ENCODE measurements at places on chromosomes 2 and 18.

DNA sequence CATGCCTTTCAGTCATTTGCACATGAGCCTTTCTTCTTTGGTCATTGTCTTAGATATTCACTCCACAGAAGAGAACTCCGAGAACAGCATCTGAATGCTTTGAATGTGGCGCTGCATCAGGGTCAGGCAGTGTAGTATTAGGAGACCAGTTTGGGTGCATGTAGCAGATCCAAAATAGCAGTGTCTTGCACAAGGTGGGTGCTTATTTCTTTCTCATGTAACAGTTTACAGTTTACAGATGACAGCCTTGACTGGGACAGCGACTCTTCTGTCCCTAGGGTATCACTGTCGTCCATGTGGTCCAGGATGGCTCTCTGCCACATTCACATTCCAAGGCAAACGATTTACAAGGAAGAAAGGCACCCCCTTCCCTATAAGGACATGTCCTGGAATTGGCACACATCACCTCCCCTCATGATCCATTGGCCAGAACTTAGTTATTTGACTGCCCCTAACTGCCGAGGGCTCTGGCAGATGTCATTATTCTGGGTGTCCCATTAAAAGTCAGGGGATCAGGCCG lies 101.0 kb downstream of the STPG4 start:
- DNase-seq, result no peak

DNA sequence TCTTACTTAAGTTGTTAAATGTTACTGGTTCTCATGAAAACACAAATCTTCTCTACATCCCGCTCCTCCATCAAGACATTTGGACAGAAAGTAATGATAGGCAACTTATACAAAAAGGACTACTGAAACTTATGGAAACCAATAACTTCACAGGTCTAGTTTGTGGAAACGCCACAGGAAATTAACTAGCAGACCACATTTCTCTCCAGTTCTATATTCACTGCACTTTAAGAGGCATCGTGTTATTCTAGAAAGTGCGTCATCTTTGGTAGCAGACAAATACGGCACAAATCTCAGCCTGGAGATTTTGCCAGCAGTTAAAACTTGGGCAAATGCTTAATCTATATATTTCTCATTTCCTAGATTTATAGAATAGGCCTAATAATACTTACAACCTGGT lies 164.3 kb downstream of the EPHA4 start:
- DNase-seq, result no peak

- no peak for DNase-seq
Observed at GRCh38 chr18:11849279-11849678, 1.9 kb upstream of the CHMP1B start.

DNA sequence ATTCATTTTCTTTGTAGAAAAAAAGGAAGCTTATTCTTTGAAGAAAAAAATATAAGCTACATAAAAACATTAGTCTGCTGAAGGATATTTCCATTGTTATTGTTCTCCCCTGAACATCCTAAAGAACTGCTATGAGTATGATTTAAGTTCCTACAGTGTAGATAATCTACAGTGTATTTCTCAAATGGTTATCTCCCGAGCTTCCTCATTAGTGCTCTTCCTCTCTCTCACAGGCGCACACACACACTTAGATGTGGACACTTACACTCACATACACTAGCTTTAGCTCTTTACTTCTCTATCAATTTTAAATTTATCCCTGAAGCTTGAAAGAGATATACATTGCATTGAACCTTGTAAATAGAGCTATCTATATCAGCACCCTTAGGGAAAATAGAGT lies 681.0 kb downstream of the KCNJ3 start:
- DNase-seq, result no peak

DNA sequence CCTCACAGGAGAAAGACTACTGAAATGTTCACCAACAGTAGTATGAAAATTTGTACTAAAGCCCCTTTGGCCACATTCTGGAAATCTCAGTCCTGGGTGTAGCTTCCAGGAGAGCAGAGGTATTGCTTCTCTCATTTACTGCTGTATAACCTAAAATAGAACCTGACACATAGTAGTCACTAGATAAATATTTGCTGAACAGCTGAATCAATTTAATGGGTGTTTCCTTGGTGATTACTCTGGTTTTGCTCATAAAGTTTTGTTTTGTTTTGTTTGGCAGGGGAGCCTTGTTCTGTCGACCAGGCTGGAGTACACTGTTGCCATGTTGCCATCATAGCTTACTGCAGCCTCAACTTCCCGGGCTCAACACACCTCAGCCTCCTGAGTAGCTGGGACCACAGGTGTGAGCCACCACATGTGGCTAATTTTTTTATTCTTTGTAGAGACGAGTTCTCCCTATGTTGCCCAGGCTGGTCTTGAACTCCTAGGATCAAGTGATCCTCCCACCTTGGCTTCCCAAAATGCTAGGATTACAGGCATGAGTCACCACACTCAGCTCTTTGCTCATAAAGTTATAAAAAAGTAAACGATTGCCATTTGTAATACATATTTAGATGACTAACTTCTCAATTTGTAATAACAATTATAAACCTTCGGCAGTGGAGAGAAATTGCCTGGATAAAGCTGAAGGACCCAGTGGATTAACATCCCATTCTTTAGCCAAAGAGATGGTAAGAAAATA lies 11.5 kb upstream of the PARD3B start:
- DNase-seq, result no peak

DNA sequence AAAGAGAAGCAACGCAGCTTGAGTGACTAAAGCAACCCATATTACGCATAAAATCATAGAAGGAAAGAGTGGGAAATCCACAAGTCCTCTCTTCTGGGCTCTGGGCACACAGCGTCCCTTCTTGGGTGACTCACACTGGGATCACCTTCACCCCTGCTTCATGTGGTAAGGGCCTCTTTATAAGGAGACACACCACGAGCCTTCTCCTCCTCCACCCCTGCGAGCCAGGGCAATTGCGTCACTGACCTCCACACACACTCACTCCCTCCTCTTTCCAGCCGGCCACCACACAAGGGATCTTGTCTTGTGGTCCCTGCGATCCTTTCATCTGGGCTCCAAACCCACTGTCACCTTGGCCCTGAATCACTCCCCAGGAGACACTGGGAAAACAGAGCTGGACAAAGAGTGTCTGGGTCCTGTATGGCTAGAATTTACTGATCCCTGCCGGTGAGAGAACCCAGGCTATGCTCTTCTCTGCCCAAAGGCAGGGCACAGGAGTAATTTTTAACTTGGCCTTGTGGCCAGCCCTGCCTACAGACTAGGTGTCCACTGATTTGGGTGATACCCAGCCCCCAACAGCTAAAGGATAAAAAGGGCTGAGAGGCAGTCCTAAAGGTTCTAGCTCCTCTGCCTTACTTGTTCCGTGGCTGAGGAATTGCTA lies 35.3 kb downstream of the NHEJ1 start:
- DNase-seq, result no peak

DNA sequence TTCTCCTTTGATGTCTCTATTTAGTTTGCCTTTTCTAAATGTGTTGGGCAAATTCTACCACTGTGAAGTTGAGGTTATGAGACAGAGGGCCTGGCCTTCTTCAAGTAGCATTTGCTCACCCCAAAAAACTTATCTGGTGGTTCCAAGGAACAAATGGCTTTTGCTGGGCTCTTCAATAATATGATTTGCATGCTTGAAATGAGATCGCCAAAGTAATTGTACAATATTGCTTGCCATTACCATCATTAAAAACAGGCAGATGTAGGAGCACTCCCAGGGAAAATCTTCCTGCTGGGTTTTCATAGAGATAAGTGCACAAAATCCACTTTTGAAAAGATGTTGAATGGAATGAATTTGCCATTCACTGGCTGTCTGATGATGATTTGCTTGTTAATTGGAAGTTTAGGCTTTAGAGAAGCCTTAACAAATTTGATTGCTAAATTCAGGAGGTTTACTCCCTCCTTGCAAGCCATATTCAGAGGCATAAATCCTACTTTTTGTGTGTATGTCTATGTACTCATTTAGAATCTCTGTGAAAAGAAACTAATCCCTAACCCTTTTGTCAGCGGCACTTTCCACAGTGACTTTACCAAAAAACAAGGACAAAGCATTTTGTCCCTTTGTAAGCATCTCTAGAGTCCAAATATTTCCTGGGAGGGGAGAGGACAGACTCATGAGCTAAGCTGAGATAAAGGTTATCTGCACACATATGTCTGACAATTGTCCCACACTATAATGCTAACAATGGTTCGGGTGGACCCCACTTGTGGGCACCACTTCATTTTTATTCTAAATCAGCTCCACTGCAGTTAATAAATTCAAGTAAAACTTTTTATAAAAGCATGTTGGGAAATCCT lies 240.8 kb upstream of the PIK3C3 start:
- no peak for DNase-seq

- DNase-seq, result no peak
Observed at GRCh38 chr18:67151366-67151765, 365.2 kb downstream of the DSEL start.

DNA sequence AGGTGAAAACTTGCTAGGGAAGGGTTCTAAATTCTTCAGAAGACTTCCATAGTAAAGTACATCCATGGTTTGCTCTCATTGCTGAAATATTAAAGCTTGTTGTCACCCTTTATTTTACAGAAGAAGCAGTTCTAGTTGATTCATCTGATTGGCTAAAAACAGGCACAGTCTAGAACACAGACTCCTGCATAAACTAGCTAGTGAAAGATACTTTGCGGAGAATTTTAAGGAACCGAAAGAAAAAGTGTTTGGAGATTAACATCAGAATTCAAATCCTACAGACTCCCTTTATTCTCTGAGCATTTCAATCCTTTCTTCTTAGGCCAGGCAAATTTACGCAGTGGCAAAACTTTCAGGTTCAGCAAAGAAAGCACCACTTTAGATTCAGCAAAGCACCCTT lies 1076.5 kb upstream of the ZEB2 start:
- no peak for DNase-seq

GRCh38 chr2:74222300-74222650 lies 23.9 kb downstream of the MTHFD2 start:
- no peak for DNase-seq

DNA sequence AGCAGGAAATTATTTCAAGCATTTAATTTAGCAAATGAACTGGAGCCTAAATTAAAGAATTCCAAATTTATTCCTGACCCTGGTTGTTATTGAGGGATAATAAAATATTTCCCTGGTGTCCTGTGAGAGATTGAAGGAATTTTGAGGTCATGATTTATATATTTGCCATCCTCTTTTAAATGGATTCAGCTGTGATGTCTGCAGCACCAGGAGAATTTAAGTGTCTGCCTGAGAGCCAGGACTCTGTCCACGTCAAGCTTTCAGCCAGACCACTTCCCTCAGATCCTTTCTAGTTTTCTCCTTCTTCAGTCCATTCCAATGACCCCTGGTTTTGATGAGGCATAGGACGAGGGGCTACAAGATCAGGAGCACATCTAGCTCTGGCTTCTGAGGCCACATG lies 59.9 kb downstream of the INO80C start:
- DNase-seq, result no peak

- DNase-seq, result no peak
Observed at GRCh38 chr18:44816477-44816876, 135.8 kb downstream of the SETBP1 start.

DNA sequence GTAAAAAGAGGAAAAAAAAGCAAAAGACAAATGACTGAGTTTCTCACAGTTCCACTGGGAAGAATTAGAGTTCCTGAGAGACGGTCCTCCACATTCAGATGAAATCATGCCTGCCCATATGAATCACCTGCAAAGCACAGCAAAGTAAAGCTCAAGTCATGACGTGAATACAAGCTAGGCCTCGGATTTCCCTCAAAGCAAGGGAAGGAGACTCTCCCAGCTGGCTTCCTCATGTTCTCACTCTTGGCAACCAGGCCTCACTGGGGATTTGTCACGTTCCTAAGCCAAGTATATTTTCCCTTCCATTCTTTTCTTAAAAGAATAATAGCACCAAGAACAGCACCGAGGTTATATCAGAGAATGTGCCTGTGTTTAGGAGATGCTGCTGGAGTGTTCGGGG lies 47.0 kb downstream of the CYP27C1 start:
- DNase-seq, result no peak

DNA sequence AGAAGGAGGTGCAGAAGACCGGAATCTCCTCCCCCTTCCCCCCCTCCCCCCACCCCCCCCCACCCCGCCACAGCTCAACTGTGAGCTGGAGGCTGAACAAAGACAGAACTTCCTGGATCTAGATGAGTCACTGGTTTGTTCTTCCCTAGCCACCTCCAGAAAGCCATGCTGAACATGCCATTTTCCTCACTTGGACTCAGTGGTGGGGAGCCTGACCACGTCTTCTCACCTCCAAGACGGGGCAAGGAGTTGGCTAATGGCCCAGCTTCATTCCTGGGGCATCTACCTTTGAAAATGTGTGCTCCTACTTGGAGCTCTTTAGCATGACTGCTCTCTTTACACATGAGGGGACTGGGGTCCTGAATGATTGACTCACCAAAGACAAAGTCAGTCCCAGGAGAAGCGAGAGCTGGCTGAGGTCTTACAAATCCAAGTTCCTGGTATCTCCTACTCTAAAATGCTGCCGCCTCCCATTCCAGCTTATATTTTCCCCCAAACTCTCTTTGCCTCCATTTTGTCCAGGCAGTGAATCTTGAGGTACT lies 22.6 kb upstream of the FZD5 start:
- DNase-seq, result no peak

DNA sequence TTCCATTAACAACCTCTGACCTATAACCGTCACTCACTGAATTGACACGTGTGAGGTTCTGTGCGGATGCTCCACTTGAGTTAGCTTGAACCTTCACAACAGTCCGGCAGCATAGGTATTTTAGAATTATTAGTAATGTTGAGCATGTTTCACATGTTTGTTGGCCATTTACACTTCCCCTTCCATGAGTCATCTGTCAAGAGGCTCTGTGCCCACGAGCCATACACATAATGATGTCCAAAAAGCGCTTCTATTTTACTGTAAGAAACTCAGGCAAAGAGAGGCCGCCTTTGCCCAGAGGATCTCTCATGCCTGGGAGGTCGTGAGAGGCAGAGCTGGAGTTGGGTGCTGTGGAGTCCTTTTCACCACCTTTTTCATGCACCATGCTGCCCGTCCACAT lies 28.9 kb upstream of the TMEM214 start:
- no peak for DNase-seq

DNA sequence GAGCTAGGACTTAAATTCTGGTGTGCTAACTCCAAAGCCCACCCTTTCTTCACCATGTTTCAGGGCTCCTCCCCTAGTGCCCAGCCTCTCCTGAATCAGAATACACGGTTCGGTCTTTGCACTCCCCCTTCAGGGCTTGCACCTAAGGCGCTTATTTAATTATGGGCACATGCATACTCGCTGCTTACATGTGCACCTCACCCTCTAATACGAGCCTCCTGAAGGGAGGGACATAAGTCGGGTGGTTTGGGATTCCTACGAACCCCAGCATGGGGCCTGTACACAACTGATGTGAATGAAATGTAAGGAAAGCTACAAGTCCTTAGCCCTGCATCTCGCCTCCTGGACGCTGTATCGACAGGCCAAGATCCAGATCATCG lies 435 bp downstream of the IFT172 start:
- no peak for DNase-seq

DNA sequence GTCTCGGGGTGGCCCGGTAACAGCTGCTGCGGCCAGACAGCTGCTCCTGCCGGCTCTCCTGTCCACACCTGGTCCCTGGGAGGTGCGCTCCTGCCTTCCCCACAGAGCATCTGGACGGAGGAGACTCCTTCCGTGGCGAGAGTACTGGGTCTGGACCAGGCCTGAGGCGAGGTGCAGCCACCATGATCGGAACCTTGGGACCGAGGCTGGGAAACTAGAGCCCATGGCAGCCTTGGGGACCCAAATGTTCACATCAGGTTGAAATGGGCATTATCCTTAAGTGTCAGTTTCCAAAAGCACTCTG lies 628 bp downstream of the GIGYF2 start:
- DNase-seq, result no peak

- DNase-seq, result no peak
Observed at GRCh38 chr18:69157906-69158305, 242.8 kb upstream of the DOK6 start.

- no peak for DNase-seq
Observed at GRCh38 chr2:207561386-207562080, 31.8 kb downstream of the CREB1 start.

- no peak for DNase-seq
Observed at GRCh38 chr2:191050640-191050987, 36.6 kb upstream of the STAT1 start.

All from stimulated activated CD8-positive, alpha-beta memory T cell treated with anti-CD3 and anti-CD28 coated beads, Interleukin-15, amount 100 ng/mL, for 24 hours (primary cell).